ENCODE measurements at places on chromosomes 6 and 20.

DNA sequence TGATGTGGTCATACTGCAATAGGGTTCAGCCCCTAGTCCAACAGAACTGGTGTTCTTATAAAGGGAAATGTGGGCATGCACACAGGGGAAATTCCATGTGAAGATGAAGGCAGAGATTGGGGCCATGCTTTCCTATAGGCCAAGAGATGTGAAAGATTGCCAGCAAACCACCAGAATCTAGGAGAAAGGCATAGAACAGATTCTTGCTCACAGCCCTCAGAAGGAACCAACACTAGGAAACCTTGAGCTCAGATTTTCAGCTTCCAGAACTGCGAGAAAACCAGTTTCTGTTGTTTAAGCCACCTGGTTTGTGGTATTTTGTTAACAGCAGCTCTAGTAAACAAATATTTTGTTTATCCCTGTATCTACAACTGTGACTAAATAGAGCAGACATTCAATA, 197.6 kb upstream of the CITED2 start:
- no peak for DNase-seq

DNA sequence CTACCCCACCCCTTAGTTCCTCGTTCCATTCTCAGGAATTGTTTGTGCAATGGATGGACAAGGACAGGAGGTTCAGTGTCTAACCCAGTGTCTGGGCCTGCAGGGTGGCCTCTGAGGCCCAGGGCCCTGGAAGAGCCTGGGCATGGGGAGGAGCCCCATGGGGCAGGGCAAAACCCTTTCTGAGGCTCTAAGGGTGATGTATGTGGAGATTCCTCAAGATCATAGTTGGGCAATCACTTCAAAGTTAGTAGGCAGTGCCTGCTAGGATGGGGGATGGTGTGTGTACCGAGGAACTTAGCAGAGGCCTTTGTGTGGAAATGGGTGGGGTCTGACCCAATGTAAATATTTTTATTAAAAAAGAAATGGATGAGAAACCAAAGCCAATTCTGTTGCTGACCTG, 6.7 kb upstream of the C2 start:
- DNase-seq = no peak

DNA sequence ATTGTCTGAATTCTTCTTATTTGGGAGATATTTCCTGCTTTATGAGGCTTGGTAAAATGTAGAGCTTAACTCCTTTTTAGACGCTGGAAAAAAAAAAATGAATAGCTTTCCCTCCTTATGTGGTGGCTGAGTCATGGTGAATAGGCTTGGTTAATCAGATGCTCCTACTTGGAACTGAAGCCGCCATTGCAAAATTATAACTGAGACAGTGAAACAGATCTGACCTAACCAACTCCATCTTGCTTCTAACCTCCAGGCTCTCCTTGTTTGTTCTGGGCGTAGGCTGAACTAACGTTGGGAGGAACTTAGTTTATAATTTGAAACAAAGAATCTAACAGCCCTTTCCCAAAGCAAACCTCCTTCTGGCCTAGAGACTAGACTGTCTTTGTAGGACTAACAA, 43.2 kb upstream of the PLCB4 start:
- peak; percentile 83 for DNase-seq

DNA sequence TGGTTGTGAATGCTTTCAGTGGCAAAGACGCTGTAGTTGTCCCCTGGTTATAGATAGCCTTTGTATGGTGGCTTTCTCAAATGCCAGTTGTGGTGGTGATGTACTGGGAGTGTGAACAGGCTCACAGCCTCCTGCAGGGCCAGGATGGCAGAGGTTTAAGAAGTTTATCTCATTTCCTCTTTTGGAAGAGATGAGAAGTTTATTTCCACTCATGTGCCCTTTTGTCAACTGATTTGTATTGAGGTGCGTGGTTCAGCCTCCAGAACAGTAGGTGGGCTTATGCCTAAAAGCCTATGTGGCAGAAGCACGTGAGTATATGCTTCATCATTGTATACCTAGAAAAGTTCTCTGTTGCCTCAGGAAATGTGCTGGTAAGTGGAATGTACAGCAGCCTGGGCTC, 13.7 kb upstream of the ZFP57 start:
- DNase-seq = no peak

DNA sequence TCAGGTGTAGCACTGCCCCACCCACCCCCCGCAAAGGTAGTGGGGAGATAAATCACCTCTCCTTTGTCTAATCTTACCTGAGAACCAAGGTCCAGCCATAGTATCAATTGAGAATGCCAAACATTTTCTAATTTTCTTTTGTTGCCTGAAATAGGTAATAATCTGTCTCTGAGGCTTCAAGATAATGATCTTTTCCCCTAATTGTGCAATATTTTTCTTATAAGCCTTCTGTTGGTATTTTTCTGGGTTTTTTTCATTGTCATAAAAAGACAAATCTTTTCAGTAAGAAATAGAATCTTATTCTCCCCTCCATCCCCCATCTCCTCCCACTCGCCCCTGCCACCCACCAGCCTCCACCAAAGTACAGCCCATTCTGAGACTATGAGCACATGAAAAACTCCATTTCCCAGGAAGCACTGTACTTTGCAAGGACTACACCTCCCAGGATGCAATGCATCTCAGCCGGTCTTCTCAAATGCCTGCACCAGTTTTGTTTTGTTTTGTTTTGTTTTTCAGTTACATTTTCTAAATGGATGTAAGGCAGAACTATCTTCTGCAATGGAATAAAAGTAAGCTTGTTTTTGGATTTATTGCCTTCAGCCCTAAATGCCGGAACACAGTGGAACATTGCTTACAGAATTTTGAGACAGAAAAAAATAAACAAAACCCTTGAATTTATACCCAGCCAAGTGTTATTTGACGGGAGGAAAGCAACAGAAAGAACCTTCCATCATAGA, 268.0 kb downstream of the TFAP2A start:
- DNase-seq = peak; percentile 7

GRCh38 chr6:30644769-30645168, 2.2 kb upstream of the C6orf136 start:
- no peak for DNase-seq

- no peak for DNase-seq
Measured at GRCh38 chr6:101650402-101651100, 257.0 kb downstream of the GRIK2 start.

DNA sequence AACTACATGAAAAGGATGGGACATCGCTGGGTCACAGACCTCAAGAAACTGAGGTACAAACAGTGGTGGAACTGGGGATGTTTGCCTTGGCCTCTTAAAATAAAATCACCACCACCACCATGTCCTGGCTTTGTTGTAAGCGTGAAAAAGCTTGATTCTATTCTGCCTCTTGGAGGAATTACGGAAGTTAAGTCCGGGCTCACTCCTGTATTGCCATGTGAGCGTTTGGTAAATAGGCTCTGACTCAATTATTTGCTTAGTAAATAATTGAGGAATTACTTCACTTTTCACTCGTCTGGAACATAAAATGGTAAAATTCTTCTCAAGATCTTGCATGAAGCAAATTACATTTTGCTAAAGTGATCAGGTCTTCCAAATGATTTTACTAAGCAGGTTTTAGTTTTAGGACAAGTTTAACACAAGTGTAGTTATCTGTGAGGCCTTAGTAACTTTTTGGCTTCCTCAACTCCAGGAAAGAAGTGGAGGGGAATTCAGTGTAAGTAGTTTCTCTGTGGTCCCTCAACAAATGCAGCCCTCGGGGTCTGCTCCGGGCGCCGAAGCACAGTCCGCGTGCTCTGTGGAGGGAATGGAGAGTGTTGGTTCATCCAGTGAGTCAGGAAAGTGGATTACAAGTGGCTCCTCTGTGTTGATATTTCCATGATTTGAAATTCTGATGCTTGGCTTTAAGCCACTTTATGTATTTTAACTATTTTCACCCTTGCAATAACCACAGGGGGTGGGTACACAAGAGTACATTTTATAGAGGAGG, 23.8 kb downstream of the IYD start:
- DNase-seq = no peak

GRCh38 chr6:2913621-2914317, 10.7 kb upstream of the SERPINB9 start:
- DNase-seq = no peak

DNA sequence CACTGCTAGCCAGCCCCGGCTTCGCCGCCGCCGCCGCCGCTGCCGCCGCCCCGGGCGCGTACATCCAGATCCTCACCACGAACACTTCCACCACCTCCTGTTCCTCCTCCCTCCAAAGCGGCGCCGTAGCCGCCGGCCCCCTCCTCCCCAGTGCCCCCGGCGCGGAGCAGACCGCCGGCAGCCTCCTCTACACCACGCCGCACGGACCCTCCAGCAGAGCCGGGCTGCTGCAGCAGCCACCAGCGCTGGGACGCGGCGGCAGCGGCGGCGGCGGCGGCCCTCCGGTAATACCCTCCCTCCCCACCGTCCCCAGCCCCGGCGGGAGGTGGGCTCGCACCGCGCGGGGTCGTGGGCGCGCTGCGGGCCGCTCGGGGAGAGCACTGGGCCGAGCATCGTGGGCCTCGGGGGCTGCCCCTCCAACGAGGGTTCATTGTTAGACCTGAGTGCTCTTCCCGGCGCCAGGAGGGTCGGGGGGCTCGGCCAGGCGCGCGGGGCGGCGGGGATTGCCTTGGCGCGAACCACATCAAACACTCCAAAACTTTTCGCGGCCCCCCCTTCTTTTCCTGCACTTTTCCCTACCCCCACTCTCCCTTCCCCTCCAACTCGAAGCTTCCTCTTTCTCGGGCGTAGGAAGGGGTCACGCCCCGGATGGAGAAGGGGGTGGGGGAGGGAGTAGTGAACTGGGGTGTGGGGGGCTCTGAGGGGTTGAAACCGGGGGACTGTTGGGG, 827 bp downstream of the E2F3 start:
- DNase-seq = peak; percentile 77

GRCh38 chr6:116373940-116374339, 3.2 kb downstream of the DSE start:
- DNase-seq = no peak

DNA sequence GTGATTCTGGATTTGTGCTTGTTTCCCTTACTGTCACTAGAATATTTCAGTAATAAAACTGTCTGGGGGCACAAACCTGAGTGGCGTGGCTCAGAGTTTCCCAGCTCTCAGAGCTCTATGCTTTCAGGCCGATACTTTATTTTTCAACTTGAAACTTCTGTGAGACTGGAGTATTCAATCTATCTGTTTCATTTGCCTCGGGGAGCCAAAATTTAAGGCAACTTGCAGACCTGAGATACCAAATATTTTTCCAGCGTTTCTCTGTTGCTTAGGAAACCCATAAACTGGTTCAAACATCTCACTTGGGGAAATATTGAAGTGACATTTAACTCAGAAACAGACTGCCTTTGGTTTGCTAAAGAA, 74.7 kb downstream of the SOBP start:
- DNase-seq = no peak

DNA sequence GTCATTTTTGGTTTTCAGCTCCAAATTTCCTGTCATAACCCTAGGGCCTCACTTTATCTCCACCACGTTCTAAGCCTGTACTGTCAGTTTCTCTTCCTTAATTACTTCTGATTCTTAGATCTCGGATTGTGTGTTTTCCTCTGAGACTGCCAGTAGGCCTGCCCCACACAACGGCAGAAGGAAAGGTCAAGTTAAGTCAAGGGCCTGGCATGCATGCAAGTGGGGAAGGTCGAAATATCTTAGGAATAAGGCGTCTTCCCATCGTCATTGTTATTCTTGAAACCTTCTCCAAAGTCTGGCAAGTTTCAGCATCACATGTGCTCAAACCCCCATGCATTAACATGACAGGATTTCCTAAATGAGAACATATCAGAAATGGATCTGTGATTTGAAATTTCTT, 203.5 kb upstream of the TSHZ2 start:
- DNase-seq = no peak

All from fibroblast of skin of right biceps (primary cell).